Left ventricle myocardium inferior (tissue), 1 donor: ENCODE measurements at places on chromosomes 6 and 20.

DNA sequence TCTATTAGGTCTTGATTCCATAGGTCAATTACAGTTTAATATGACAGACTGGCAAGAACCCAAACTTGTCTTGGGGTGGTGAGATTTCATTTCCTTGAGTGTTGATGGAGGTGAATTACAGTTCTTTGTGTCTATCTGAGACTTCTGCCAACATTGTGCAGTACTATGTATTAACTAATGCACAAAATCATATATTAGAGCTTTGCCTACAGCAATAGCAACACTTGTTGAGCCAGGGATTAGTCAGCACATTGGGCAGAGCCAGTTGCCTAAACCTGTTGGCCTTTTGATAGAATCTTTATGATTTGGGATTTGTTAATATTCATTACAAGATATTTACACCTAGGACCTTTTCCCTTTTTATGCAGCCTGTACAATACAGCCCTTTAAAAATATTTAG is 135.3 kb upstream of the CENPW start:
- DNase-seq = no peak

DNA sequence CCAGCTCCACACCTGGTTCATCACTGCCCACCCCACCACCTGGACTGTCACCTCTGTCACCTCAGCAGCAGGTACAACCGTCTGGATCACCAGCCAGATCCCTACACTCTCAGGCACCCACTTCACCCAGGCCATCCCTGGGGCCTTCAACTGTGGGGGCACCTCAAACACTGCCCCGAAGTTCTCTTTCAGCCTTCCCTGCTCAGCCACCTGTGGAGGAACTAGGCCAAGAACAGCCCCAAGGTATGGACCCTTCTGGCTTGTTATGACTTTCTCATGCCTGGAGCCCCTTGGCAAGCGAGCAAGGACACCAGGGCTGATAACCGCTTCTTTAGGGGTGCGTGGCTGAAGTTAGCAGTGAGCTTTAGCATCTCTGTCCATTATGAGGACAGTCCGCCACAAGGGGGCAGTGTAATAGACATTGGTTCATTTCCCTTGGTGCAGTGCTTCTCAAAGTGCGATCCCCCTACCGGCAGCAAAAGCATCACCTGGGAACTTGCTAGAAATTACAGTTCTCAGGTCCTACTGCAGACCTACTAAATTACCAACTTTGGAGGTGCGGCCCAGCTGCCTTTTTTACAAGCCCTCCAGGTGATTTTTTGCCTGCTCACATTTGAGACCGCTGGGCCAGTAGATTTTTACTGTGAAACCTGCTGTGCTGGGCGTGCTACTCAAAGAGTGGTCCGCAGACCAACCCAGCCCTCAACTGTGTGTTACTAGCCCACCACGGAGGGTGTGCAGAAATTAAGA is 32.5 kb downstream of the PNPLA1 start:
- peak; percentile 77 for DNase-seq

- no peak for DNase-seq
Observed at GRCh38 chr6:109229536-109229935, 134.2 kb downstream of the CEP57L1 start.

DNA sequence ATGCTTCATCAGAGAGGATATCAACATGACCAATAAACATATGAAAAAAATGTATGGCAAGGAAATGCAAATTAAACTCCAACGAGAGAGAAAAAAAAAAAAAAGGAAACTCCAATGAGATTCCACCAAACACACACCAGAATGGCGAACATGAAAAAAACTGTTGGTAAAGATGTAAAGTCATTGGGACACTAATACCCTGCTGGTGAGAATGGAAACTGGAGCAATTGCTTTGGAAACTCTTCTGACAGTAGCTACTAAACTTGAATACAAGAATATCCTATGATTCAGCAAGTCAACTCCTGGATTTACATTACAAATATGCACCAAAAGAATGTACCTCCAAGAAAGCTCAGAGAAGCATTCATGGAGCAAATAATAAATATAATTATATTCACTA is 260.7 kb upstream of the ECI2 start:
- no peak for DNase-seq

DNA sequence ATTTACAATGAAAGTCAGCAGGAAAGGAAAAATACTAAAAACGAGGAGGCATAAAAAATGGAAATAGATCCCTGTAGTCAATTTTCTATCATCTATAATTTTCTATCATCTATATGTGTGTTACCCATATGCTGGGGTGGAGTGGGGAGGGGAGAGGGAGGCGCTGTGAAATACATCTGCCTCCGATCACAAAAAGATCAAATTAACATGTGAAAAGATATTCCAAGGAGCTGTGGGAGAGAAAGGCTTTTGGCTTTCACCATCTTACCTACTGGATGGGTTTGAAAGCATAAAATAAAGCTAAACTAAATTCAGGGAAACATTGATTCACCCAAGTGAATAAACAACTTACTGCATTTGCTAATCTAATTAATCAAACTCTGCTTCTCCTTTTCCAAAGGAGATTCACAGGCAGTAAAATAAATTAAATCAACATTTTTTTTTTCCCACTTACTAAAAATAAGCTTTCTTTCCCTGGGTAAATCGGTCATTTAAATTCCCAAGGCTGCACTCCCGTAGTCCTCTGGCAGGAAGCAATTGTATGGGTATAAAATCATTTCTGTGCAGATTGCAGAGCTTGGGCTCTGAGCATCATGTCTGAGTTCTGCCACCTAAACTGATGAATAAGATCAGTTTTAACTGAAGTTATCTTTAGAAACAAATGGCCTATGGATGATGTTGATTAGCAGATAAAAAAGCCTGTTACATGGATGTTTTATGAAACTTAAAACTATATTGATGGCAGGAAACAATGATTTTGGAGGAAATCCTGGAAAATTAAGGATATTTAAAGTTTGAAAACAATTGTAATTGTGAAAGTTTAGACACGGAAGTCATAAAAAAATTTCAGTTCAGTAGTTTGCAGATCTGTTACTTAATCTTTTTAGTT is 147.9 kb downstream of the SOX4 start:
- no peak for DNase-seq

DNA sequence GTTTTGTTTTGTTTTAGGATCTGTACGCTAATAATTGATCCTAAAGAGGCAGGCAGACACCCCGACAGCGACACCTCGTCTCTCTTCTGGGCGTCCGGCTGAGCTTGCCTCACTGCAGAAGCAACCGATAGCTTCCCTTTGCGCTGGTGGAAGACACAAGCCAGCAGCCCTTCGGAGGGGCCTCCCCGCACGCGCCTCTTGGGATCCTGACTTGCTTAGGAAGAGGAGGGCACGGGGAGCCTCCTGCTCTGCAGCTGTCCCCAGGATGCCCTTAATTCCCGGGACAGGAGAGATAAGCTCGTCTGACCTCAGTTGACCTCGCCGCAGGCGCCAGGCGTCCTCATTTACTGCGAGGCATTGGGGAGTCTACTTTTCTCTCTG is 94.0 kb downstream of the CD83 start:
- peak; percentile 60 for DNase-seq
